Activated T-cell treated with anti-CD3 and anti-CD28 coated beads for 1 hour (primary cell): ENCODE measurements at places on chromosomes 7 and 10.

DNA sequence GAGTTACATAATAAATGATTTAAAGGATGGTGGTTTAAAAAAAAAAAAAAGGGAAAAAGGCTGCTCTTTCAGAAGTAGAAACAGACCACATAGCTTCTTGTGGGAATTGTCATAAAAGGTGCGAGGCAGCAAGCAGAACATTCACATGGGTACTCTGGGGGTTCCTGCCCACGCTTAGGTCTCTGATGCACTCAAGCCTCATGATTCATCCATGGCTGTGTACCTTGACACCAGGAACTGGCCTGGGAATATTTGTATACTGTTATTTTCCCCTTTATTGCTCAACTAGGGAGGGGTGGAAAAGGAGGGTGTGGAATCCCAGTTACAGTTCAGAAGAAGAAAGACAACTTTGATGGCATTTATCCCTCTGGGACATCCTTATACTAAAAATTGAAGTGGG lies 4.0 kb downstream of the PON2 start:
- no peak for DNase-seq

DNA sequence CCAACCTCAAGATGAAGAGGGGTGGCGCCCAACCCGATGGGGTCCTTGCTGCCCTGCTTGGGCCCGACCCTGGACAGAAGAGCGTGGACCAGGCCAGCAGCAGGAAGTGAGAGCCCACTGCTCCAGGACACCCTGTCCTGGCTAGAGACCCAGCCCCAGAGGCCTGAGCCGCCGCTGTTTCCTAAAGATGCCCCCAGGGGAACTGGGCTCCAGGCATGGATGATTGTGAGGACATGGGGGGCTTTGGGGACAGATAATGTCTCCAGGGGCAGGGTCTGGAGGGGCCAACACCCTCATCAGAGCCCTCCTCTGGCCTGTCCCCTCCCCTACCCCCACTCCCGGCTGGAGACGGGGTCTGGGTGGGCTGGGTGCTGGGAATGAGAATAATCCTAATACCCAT lies 71.7 kb downstream of the MYL10 start:
- DNase-seq, result no peak

- DNase-seq, result no peak
These were observed 86.0 kb upstream of the MDFIC start for GRCh38 chr7:114835861-114836260.

- DNase-seq, result no peak
These were observed 194.9 kb downstream of the SUGCT start for GRCh38 chr7:40329601-40330153.

DNA sequence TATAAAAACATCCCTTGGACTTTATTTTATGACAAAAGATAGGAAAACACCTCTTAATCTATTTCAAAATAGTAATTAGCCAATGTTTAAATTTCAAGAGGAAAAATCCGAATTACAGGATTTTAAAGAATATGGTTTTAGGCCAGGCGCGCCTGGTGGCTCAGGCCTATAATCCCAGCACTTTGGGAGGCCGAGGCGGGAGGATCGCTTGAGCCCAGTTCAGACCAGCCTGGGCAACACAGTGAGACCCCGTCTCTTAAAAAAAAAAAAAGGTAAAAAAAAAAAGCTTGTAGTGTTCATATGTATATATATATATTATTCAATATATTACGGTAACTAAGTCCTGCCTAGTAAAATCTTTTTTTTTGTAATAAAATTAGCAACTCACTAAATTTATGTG lies 1.4 kb downstream of the BNIP3 start:
- DNase-seq, result no peak

DNA sequence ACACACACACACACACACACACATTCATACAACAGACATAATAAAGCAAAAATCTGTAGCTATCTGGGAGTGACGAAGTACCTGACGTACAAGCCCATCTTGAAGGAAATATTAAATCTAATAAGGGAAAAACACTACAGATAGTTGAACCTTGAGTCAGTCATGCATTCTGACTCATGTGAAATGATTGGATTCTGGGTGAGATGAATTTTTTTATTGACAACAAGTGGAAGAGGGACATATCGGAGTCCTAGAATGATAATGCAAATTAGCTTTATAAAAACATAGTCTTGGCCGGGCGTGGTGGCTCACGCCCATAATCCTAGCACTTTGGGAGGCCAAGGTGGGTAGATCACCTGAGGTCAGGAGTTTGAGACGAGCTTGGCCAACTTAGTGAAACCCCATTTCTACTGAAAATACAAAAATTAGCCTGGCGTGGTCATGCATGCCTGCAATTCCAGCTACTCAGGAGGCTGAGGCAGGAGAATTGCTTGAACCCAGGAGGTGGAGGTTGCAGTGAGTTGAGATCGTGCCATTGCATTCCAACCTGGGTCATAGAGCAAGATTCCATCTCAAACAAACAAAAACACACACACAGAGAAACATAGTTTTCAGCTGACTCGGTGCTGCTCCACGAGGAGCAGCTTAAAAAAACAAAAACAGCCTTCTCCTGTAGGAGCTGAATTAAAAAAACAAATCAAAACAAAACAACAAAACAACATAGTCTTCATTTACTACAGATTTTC lies 154.4 kb upstream of the MKLN1 start:
- DNase-seq, result no peak

DNA sequence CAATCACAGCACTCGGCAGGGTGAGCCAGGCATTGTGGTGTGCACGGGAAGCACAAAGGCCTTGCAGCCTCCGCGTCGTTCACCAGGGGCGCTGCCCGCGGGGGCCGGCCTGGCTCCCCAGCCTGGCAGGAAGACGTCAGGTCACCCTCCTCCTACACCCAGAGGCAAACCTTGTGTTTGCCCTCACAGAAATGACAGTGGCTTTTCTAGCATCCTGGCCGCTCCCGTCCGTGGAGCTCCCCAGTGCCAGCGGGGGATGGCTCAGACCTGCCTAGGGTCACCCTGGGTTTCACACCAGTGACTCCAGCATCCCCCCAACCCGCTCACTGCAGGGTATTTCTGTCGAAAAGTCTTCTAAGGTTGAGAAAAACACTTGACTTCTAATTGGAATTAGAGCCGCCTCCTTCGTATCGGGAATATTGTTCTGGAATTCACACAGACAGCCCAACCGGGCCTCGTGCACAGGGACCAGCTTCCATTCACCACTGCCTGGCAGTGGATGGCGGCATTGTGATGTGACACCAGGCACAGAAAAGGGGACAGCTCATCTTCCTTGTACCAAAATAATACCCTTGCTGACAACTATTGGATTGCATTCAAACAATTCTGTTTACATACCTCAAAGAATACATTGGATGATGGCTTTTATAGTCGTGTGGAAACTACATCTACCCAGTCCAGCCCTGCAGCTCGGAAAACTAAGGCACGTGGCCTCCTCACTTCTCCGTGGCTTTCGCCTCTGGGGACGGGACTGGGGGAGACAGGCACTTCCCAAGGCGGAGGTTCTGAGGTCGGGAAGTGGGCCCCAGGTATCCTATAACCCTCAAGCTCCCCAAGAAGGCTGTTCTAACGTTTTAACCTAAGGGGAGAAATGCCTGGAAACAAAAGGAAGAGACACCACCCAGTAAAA lies 109.0 kb downstream of the EBF3 start:
- no peak for DNase-seq

- DNase-seq, result no peak
These were observed 212.4 kb downstream of the DGKI start for GRCh38 chr7:137634356-137634755.

DNA sequence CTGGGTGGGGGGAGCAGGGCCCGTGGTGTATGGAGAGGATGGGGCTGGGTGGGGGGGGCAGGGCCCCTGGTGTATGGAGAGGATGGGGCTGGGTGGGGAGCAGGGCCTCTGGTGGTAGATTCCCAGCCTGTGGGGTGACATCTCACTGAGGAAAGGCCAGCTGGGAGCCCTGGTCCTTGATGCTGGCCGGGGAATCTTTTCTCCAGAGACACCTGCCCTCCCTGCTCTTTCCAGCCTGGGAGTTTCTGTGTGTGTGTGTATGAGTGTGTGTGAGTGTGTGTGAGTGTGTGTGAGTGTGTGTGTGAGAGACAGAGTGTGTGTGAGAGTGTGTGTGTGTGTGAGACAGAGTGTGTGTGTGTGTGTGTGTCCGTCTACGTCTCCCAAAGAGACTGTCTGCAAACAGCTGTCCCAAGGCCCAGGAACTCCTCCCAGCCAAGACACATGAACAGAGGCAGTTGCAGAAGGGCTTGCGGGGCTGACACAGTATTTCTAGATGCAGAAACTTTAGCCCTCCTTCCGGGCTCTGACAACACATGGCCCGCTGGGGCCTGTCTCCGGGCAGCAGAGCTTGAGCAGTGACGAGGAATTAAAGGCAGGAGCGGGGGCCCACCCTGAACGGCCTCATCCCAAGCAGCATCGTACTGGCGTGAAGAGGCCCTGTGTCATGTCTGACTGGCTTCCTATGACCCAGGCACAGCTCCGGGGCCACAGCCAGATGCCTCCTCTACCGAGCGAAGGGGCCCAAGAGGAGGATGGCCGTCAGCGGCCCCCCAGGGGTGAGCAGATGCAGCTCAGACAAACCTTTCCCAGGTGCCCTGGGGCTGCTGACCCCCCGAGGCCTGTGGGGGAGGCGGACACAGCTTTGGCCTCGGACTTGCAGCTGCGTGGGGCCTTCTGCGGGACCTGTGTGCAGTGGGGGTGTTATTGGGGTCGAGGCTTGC lies 24.3 kb downstream of the FAM20C start:
- DNase-seq, result no peak

DNA sequence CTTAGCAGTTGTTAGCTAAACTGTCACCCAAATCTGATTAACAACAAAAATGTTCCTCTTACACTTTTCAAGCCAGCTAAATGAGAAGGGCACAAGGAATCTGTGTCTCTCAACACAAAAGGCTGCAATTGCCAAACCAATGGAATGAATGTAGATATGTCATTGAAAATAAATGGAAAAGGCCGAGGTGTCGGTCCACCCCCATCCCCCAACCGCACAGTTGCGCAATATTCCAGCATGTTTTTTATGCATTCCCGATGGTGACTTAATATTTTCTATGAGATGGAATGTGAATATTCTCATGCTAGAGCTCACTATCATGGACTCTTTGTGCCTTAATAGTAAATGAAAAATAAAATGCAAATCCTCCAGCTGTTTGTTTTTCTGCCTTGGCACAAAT lies 181.6 kb upstream of the LRGUK start:
- no peak for DNase-seq

- no peak for DNase-seq
These were observed 32.8 kb downstream of the TMEM130 start for GRCh38 chr7:98836811-98837629.

DNA sequence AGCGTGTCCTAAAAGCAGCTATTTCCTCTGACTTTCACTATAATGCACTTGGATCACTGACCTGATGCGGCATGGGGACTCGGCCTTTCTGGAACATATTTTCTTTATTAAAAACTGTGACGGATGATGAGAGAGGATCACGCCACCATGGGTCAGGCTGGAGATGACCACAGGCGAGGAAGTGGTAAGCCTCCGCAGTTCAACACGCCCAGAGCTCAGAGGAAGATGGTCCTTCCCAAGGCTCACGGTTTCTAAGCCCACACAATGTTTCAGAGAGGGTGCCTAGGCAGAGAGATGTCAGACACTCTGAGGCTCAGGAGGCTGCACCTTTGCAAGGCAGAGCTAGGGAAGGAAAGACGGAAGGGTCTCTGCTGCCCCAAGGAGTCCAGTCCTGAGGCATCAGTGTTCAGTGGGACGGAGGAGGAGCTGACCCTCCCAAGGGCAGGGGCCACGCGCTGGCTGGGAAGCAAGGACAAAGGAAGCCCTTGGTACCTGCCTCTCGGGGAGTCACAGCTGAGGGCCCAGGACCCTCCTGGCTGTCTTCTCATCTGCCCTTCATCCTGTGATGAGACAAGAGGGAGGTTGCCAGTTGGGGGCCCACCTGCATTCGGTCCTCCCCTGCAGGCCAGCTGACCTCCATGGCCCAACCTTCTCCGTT lies 9.5 kb downstream of the CHST15 start:
- DNase-seq, result no peak

DNA sequence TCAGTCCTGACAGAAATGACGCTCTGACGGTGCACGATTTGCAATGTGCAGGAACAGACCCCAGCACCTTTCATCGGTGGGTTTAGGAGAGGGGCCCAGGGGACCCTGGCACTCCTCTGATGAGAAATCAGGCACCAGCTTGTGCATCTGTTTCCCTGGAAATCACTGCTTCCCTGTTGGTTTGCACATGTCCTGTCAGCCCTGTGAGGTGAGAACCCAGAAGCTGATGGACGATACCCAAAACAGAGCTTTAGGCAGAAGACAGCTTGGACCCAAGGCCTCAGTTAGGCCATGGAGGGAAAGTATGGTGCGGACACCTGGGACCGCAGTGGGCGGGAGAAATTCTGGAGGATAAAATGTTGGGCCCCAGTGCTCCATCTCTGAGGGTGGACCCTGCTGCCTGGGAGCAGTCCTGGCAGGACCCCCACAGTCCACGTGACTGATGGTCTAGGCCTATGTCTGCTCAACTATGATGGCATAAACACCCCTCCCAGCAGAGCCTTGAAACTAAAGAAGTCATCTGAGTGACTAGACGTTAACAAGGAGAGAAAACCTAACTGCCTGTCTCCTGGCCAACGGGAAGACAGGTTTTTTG lies 242.8 kb downstream of the PTPRN2 start:
- DNase-seq, result no peak

- no peak for DNase-seq
These were observed 14.5 kb downstream of the GIMAP5 start for GRCh38 chr7:150751702-150752101.

DNA sequence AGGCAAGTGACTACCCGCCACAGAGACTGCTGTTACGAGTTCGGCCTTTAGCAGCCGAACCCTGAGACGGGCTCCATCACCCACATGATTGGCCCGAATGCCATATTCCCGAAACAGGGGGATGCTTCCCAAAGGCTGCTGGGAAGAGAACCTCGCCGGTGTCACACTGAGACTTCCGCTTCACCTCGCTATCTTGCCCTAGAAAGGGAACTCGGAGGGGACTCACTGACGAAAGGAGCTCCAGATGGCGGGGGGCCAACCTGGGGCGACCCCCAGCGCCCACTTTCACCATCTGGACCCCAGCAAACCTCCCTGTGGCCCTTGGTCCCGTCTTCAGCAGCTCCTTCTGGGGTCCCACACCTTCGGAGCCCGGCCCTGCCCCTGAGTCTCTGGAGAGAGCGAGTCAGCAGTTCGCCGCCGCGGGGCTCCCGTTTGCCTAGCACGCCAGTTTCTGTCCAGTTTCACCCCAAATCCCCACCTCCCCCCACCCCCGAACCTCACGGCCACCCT lies 529 bp downstream of the HPS1 start:
- peak; percentile 27 for DNase-seq
